Mesothelial cell of epicardium (in vitro differentiated cells): ENCODE measurements at places on chromosomes 7 and 10. TPM values are rescaled to one million over a fixed set of nuclear protein-coding genes. Genes with fewer than 3 reads are reported as not detected.

- DNase-seq = no peak
Measured at GRCh38 chr10:4775808-4776207, 50.2 kb upstream of the AKR1E2 start.

RAMP3 gene
- total RNA-seq = not detected in 3 replicates

DNA sequence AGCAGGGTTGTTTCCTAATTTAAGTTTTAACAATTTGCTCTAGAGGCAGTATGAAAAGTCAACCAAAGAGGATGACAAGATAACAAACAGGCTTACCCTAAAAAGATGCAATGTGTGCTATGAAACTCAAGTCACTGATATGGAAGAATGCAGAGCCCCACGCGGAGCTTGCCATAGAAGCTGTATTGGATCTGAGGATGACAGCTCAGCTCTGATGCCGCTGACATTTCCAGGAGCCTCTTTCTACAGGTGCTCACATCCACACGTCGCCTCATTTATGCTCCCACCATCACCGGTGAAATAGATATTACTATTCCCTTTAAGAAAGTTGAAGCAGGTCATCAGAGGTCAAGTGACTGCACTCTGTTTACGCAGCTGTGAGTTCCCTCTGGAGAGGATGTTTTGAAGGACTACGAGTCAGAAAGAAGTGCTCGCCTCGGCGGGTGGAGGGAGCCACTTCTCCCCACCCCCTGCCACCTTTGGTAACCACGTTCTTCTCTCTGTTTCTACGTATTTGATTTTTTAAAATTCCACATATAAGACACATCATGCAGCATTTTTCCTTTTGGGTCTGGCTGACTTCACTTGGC lies 275.4 kb downstream of the GLRX3 start:
- no peak for DNase-seq

DNA sequence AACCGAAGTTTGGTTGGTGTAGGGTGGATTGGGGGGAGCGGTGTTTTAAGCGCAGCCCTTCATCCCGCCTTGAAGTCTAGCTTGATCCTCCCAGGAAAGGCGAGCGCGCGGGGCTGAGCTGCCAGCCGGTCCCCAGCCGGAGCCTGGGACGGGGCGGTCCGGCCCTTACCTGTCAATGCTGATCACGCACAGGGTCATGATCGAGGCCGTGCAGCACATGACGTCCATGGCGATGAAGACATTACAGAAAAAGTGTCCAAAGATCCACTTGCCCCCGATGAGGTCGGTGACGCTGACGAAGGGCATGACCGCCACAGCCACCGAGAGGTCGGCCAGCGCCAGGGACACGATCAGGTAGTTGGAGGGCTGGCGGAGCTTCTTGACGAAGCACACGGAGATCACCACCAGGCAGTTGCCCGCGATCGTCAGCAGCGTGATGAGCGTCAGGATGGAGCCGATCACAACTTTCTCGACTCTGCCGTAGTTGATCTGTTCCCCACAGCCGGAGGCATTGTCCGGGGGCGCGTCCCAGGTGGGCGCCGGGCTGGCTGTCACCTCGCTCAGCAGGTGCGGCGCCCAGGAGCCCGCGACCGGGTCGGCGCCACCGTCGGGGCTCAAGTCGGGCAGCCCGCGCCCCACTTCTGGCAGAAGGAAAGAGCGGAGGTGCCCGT lies 740 bp downstream of the HTR7 start:
- DNase-seq = no peak

DNA sequence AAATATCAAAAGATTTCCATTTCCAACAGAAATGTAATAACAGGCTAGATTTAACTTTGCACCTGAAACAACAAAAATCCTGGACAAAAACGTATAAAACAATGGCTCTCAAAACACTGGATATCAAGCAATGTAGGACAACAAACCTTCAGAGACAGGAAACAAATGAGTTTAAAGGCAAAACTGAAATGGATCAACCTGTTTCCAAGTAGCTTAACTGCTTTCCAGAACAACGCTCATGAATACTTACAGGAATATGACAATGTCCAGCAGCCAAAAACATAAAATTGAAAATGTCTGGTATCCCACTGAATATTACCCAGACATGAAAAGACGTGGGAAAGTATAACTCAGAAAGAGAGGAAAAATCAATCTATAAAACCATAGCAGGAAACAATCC lies 62.8 kb downstream of the CUBN start:
- DNase-seq = no peak
